ENCODE measurements at places on chromosomes 1 and 21.
A peak's percentile ranks its signal among the peaks of the same experiment; 100 is the strongest.

DNA sequence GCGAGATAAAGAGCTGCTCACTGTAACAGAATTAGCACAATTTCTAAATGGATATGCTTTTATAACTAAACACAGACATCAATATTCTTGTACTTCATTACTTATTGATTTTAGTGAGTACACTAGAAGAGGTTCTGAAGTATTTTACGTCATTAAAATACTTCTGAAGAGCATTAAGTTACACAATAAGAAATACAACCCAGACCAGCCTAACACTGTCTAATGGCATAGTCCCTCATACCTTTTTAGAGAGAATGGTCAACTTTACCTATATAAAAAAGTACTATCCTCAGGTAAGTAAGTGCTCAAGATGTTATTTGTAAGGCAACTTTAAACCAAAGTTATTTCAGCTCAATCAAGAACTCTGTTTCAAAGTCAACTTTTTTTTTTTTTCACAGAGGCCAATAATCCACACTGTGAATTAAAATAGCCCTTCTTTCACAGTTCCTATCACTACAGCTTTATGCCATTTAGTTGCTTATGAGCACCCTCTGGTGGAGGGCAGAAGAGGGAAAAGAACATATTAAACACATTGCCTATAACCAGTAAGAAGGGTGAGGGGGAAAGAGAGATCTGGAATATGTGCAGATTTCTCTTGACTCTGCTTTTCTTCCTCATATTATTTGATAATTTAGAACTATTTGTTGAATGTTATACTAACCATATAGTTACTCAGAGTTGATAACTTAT is 182.1 kb upstream of the DMRTA2 start:
- peak; percentile 52 for DNase-seq

DNA sequence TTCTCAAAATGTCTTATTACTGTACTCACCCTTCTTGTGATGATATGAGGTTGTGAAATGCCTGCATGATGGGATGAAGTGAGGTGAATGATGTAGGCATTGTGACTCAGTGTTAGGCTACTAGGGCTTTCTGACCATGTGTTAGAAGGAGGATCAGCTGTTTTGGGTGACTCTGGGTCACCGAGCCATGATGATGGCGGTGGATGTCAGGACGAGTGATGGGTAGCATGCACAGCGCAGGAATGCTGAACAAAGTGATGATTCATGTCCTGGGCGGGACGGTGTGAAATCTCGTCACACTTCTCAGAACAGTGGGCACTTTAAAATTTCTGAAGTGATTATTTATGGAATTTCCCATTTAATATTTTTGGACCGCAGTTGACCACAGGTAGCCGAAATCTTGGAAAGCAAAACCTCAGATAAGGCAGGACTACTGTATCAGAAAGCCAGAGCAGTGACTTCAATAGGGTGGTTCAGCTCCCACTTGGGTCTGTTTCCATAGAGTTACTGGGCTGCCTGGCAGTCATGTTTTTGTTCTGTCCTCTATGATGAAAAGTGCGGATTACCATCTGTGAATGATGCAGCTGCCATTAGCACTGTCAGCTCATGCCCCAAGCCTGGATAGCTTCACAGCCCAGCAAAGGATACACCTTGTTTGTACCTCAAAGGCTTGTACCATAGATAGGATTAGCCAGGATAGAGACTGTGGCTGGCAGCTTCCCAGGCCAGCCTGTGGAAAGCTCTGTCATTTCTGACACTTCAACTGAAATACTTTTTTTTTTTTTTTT is 26.6 kb downstream of the IL6R start:
- no peak for DNase-seq

GRCh38 chr1:193988885-193989284 is 802.5 kb upstream of the B3GALT2 start:
- no peak for DNase-seq

GRCh38 chr1:113990961-113991360 is 11.7 kb downstream of the OLFML3 start:
- DNase-seq = no peak

GRCh38 chr1:202349206-202349928 is 868 bp downstream of the PPP1R12B start:
- no peak for DNase-seq

DNA sequence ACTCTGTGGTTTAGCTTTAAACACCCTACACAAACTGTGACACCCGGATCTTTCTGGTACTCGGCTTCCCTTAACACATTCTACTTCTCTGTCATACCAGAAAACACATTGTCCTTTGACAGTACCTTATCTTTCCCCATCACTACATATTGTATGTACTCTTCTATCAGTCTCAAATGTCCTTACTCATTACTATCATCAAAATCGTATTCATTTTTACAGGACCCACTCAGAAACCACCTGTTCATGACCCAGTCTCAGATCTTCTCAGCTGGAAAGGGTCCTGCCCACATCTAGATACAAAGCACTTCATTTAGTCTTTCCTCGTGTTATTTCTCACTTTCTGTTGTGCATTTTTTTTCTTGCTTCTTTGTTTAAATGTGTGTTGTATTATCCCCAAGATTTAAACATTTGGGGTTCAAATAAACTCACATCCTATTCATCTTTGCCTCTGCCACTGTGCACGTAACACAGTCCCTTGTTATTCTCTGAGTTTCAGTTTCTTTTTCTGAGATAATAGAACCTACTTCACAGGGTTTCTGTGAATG is 27.7 kb downstream of the CD34 start:
- no peak for DNase-seq

GRCh38 chr1:226677027-226678020 is 61.8 kb downstream of the ITPKB start:
- no peak for DNase-seq

GRCh38 chr1:32592943-32593342 is 53.7 kb downstream of the ZBTB8A start:
- no peak for DNase-seq

DNA sequence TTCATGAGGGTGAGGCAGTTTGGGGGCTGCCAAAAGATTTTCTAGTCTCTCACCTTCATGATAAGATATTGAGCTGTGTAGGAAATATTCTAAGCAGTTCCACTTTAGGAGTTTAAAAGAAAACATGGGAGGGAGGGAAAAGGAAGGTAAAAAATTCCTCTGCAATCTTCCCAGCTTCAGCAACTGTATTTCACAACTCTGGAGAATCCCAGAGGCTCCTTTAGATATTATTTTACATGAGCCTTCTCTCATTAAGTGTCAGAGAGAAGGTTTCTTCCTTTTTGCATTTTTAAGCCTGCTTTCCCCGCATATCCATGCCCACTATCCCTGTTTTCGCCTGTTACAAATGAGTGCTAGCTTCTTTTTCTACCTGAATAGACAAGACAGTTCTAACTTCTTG is 289.4 kb downstream of the CHRM3 start:
- no peak for DNase-seq

- no peak for DNase-seq
Measured at GRCh38 chr1:108130794-108131193, 69.3 kb downstream of the SLC25A24 start.

- no peak for DNase-seq
Measured at GRCh38 chr1:24048205-24048869, 63.6 kb downstream of the MYOM3 start.

GRCh38 chr1:162412002-162412401 is at the start of gene SH2D1B:
TSS of gene SH2D1B (minus strand) at chr1:162412136. CDS start at chr1:162412016, 120 bp downstream.
- DNase-seq = no peak

- DNase-seq = no peak
Measured at GRCh38 chr1:55684131-55684650, 469.0 kb upstream of the USP24 start.

DNA sequence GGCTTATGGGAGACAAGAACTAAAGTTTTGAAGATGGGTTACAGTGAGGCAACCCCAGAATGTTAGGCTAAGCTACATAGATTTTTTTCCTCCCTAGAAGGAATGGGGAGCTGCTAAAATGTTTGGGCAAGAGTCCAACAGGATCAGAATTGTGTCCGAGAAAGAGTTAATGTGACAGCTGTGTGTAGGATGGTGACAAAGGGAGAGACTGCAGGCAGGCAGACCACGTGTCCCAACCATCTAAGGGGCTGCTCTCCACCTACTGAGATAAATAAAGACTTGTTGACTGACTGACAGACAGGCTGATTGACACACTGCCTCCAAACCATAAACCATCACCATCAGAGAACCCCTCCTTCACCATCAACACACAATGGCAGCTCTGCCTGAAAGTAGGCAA is 133.7 kb upstream of the CTTNBP2NL start:
- no peak for DNase-seq

DNA sequence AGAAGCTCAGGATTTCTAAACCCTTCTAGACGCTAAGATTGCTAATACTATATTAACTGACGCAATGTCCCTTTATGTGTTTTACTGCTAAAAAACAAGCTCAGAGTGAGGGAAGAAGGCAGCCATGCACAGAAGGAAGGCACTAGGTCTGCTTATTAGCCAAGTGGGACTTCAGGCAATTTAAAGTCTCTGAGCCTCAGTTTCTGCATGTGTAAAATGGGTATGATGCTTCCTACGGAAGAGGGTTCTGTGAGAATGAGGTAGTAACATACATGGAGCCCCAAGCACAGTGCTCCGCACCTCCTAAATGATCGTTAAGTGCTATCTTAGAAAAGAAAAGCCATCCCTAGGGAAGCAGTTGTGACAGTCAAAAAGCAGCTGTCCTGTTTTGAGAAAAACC is 16.9 kb downstream of the MIS18A start:
- no peak for DNase-seq

- no peak for DNase-seq
Measured at GRCh38 chr1:154819628-154820590, 50.2 kb downstream of the KCNN3 start.

DNA sequence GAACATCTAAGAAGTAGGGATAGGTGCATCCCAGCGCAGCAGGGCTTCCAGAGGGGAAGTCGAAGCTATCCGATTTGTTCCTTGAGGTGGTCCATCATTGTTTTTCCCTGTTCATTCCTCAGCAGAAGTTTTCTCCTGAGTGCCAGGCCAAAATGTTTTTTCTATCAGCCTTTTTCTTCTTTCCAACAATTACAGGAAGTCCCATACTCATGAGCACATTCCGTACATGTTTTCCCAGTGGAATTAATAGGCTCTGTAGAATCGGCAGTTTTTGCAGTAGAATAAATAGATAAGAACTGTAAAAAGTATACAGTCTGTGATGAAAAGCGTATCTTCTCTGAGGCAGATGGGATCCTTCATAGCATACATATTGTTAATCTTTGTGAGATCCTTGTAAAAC is 24.8 kb downstream of the CD101 start:
- no peak for DNase-seq

- no peak for DNase-seq
Measured at GRCh38 chr1:202276081-202276715, 65.5 kb downstream of the UBE2T start.

GRCh38 chr1:109644670-109645069 is 11.2 kb upstream of the GSTM4 start:
- DNase-seq = no peak

- no peak for DNase-seq
Measured at GRCh38 chr1:41740630-41741239, 178.0 kb downstream of the HIVEP3 start.

DNA sequence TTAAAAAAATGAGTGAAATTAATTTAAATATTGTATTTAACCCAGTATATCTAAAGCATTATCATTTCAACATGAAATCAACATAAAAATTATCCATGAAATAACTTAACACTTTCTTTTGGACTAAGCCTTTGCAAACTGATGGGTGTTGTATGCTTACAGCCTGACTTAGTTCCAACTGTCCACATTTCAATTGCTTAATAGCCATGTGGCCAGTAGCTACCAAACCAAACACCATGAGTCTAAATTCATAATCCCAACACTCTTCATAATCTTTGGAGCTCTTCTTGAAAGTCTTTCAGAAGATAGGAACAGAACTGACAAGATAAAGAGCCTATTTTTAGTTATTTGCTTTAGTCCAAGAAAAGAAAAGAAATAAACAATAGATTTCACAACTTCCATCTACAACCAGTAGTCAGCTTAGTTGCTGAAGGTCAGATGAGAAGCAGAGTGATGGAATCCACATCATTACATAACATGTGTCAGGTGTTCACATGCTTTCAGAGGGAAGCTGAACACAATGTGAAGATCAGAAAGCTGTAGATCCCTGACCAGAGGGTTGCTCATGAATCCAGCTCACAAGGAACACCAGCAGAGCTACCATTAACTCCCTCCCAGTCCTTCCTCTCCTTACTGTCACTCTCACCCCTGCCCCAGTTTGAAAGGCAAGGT is 144.0 kb upstream of the ZNF648 start:
- DNase-seq = no peak

DNA sequence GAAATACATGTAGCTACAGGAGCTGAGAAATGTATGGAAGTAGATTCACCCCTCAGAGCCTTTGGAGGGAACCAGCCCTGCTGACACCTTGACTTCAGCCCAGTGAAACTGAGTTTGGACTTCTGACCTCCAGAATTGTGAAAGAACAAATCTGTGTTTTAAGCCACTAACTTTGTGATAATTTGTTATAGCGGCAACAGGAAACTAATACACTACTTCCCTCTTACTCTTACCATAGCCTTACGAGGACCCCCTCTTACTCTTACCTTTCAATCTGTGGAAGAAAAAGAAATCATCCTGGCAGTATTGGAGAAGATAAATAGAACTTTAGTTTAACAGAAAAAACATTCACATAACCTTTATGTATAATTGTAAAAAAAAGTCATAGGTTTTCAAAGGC is 353.6 kb upstream of the USP24 start:
- DNase-seq = no peak

DNA sequence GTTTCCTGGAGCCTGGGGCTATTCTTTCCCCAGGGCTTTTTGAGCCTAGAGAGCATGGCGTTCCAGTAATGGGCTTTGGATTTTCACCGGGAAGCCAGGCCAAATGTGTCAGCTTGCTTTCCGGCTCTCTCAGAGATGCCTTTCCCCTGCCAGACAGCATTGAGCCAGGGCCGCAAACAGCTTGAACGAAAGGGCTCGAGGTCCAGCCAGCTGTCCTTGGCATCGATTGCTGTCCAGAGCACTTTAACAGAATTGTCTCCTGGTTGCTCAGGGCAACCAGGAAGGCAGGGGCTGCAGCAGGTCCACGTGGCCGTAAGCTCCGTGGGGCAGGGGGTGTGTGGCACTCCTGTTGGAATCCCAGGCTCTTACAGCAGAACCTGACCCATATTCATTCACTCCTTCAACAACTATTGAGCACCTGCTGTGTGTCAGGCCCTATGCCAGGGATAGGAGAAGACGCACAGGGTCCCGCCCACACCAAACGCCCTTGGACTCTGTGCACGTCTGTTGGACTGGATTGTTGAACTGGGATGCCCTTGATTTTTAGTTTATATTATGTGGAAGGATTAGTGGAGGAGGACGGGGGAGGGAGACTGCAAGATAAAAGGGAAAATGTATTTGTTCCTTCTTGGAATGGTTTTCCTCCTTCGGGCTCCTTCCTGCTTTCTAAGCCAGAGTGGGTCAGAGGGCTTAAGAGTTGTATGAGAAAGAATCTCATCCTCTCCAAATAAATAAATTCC is 38.7 kb upstream of the EFHD2 start:
- DNase-seq = no peak

Data from NCI-H1417 treated with DMSO at 0.1 percent for 48 hours (cell line).